ENCODE measurements at places on chromosomes 6 and 20.

- DNase-seq, result no peak
Observed at GRCh38 chr6:122752459-122752858, 27.1 kb upstream of the FABP7 start.

DNA sequence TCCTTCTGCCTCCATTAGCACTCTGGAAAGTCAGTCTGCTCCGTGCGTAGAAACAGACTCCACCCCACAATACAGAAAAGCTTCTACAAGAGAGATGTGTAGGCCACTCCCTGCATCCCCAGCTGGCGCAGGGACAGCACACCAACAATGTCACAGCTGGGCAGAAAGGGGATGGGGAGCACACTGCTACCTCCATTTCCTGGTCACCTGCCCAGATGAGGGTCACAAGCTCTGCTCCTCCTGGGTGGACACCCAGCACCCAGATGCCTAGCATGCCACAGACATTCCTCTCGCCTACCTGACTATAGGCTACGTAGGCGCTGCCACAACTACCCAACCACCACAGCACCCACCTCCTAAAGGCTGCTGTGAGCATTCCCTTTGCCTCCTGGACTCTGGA lies 12.2 kb downstream of the BEND3 start:
- DNase-seq, result no peak

GRCh38 chr6:45626087-45626891 lies 248.6 kb upstream of the SUPT3H start:
- DNase-seq, result no peak

DNA sequence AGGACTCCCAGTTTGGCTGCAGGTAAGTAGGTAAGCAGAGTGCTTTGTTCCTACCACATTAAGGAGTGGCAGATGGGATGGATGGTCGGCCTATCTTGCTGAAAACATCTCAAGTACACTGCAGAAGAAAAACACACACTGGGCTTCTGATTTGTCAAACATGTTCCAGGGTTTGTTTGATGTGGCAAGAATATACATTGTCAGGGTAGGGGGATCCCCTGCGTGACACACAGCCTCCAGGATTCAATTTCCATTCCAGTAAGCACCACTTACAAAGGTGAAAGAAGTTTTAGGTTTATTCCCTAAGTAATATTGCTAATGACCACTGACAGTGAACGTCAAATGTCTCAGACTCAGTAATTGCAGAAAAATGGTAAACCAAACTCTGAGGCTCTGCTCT lies 26.0 kb upstream of the KIF16B start:
- DNase-seq, result no peak

GRCh38 chr6:113171882-113172281 lies 685.3 kb upstream of the MARCKS start:
- DNase-seq, result no peak

DNA sequence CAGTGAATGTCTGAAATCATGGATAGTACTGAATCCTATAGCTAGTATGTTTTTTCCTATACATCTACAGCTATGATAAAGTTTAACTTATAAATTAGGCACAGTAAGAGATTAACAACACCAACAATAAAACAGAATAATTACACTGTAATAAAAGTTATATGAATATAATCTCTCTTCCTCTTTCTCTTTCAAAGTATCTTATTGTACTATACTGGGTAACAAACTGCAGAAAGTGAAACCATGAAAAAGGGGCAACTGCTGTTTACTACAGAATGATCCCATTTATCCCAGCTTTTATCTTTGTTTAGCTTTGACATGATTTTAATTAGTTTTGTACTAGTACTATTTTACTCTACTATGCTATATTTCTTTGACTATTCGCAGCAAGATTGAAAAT lies 25.8 kb downstream of the ESF1 start:
- DNase-seq, result no peak

DNA sequence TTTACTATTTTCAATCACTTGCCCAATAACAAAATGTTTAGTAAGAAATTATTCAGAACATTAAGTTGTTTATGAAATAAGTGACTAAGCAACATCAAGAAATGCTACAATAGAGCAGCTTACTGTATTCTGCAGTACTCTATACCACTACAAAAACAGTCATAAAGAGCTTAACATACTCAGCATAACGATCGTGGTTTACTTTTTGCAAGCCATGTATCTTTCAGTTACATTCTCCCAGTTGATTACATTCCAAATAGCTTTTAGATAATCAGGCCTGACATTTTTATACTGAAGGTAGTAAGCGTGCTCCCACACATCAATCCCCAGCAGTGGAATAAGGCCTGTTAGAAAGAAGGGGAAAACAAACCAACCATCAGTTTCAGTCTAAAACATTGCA lies 10.7 kb downstream of the SOD2 start:
- no peak for DNase-seq

- no peak for DNase-seq
Observed at GRCh38 chr6:18675881-18676280, 288.7 kb downstream of the RNF144B start.

DNA sequence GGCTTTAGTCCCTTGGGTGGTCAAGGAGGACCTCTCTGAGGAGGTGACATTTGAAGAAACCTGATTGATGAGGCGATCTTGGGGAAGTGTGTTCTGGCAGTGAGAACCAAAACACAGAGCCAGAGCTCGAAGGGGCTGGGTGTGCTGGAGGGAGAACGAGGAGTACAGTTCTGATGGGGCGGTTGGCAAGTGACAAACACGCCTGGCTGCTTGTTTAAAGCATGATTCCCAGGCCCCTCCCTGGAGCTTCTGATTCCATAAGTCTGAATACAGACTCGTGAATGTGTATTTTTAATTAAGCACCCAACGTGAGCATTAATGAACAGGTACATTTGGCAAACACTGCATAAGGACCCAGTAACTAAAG lies 886 bp upstream of the NFATC2 start:
- no peak for DNase-seq

DNA sequence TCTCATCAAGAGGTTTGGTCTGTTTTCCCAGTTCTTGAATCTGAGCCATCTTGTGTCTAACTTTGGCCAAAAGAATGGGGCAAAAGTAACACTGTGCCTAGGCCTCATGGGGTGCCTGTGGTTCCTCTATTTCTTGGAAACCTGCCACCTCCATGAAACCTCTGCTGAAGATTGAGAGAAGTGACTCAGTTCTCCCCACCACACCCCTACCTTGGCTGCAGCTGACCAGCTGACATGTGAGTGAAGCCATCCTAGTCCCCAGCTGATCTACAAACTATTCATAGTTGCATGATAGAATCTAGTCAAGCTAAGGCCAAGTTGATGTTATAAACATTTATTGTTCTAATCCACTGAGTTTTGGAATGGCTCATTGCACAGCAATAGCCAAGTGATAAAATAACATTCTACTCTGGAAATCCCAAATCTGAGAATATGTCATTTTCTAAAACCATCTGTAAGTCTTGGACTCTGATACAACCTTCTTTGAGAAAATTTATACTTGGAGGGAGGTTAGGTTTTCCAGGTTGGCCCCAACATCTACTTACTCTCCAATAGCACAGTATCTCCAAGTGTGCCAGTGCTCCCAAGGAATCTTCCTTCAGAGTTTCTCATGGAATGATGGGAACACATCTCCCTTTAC lies 107.0 kb upstream of the SMLR1 start:
- no peak for DNase-seq

DNA sequence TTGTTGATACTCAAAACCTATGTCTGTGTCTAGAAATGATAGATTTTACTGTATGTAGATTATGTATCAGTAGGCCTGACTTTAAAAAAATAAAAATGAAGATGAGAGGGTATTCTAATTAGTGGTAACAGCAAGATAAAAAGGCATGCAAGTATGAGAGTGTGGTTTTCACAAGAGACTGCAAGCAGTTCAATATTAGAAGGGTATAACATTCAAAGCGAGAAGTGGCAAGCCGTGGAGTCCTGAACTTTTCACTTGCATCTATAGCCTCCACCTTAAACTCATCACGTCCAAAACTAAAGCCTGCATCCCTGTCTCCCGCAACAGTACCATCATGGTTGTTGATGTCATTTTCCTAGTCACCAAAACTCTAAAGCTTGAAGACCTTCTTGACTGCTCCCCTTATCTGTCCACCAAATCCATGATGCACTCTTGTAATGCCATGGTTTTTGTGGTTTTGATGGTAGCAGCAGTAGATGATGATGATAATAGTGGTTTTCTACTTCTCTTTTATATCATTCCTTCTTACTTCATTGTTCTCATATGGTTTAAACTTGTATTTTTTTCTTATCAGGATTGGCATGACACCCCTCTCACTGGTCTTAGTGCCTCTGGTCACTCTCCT lies 9.2 kb upstream of the CGA start:
- no peak for DNase-seq

All from GM19239 (cell line).